ENCODE measurements at places on chromosomes 13 and 19.

- no peak for DNase-seq
Observed at GRCh38 chr13:106132216-106132615, 403.2 kb downstream of the EFNB2 start.

DNA sequence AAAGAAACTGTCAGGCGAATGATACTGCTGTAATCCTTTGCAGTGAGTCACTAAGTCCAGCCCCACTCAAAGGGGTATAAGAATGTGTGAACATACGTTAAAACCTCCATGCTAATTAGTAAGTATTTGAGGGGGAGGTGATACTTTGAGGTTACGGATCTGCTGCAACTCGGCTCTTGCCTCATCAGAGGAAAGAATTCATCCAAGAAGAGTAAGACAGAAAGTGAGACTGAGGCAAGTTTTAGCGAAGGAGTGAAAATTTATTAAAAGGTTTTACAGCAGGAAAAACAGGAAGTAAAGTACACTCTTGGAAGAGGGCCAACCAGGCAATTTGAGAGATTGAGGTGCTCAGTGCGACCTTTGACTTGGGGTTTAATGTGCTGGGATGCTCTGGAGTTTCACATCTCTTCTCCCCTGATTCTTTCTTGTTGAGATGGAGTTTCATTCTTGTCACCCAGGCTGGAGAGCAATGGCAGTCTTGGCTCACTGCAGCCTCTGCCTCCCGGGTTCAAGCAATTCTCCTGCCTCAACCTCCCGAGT, 9.8 kb downstream of the CLEC4M start:
- DNase-seq, result peak; percentile 12

DNA sequence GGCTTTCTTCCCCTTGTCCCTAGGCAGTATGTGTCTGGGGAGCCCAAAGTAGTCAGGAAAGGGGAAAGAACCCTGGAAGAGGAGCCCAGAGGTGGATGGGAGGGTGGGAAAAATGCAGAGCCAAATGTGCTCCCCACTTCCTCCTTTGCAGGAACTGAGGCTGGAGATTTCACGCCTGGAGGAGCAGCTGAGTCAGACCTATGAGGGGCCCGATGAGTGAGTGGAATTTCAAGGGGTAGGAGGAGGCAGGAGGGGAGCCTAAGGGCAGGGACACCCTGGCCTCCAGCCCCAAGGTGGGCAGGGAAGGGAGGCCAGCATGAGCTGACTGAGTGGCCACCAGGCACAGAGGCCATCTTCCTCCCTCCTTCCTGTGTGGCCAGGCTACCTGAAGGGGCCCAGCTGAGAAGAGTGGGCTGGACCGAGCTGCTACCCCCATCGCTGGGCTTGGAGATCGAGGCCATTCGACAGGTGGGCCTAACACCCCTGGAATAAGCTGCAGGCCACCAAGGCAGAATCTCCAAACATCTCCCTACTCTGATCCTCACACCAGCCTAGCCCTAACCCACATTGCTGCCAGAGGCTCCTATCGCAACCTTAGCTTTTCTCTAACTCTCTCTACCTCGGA, 14.3 kb downstream of the PTH2 start:
- no peak for DNase-seq

DNA sequence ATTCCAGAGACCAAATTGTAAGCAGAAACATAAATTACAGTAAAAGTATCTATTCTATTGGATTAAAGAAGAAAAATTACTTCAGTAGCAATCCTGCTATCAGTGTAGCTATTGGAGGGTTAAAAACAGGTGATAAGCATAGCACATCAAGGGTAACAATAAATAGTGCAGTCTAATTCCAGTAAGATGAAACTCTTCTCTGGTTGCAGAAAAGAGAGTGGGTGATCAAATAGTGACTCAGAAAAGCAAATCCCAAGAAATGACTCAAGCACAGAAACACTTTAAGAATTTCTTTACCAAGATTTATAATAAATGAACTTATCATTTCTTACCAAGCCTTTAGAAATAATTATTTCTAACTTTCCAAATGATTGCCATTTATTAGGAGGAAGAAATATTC, 135.7 kb downstream of the LMO7 start:
- DNase-seq, result peak; percentile 83

GRCh38 chr13:86080340-86080995, 281.2 kb upstream of the SLITRK6 start:
- no peak for DNase-seq

- no peak for DNase-seq
Observed at GRCh38 chr13:24648983-24649687, 31.1 kb upstream of the ATP12A start.

DNA sequence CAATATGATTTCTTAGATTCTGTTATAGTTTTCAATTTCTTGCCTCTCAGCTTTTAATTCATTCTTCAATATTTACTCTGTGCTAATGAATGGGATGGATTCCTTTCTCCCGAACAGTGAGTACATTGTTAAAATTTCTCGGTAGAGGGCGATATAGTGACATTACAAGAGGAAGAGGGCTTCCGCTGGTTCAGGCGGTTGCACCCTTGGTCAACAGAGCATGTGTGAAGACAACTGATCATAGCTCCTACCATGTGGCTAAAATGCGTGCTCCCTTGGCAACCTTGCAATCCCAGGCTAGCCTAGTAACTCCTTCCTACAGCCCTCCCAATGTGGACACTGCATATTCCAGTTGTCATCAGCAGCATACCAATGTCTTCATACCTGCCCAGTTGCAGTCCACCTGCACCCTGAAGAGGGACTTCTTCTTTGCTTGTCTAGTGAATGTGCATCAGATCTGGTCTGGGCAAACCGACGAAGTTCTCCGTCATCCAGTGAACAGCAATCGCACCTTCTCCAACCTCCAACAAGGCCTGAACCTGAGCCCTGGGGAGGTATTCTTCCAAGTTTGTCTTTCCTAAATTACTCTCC, 653.0 kb upstream of the GPC6 start:
- peak; percentile 4 for DNase-seq

DNA sequence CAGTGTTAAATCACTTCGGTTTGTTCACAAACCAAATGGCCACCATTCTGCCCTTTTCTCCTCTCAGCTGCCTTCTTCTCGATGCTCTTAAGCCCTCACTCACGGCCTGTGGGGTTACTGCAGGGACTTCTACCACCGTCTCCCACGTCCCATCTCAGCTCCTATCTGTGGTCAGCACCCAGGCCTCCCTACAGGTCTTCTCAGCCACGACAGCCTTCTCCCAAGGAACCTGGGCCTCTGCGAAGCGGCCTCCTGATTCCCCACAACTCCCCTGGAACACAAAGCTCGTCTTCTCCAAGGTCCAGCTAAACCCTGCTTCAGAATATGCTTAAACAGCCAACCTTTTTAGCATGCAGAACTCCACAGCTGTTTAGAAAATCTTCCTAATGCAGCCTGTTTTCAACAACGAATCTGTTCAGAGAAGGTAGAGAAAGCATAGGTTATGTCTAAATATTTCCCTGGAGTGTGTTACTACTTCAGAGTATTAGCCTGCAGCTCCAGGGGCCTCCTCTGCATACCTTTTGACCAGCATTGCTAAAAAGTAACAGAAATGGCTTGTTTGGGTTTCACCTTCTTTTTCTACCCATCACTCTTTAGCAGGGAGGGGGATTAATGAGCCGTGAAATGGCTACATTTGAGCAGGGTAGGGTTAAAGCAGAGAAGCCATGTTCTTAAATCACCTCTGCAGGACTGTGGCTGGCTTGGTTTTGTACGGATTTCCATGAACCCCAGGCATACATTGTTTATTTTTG, 104.0 kb downstream of the COL4A2 start:
- no peak for DNase-seq

DNA sequence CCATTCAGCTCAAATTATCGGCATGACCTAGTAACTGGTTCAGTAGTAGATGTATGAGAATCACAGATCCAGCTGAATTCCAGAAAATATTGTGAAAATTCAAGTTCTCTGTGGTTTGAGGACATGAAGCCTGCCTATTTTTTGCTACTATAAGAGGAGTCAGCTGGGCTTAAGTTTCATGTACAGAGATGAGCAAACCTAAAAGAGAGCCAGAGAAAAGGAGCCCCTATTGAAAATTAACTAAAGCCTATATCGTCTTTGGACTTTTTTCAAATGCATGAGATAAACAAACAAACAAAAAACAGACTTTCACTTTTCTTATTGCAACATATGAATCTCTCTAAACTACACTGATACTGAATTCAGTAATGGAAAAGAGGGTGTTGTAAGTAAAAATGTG, 106.8 kb upstream of the SPRY2 start:
- no peak for DNase-seq

DNA sequence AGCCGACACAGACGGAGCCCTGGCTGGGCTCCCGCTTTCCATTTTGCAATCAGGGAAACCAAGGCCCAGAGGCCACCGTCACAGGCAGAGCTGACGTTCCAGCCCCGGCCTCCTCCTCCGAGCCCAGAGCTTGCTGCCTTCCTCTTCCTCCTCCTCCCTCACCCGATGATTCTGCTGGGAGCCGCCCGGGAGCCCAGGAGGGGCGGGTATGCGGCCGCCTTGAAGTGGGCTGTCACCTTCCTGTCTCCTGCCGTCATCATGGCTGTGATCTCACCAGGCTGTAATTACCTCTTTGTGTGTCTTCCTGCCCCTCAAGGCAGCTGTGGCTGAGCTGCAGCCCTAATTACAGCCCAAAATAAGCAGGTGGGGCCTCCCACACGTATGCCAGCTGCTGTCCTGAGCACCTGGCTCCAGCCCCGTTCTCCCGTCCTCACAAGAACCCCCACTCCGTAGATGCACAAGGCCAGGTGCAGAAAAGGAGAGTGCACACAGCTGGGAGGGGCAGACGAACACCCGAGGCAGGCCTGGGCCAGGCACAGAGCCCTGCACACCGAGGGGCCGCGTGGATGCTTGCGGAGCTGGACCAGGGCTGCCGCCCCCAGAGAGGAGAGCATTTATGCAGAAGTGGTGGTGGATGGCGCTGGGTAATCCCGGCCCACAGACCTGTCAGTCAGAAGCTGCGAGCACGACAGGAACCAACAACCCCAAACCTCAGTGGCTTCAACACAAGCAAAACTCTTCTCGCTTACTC, 4.0 kb downstream of the TPGS1 start:
- no peak for DNase-seq

DNA sequence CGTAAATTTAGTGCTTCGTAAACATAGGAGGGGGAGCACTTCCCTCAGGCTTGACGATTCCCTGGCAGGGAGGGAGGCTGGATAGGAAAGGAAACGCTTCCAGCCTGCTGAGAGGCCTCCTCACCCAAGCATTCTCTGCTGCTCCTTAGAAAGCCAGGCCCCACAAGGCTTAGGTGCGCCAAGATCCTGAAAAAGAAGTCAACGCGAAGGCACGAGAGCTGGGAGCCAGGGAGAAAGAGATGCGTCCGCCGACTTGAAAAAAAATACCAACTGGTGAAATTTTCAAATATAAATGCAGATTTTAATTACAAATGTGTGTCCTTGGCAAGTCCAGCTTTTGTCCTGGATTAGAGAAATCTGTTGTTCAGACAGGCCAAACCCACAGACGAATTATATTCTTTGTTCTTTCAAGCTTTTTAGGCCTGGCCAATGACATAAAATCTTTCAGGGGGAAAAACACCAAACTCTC, 64.0 kb downstream of the ALOX5AP start:
- no peak for DNase-seq

DNA sequence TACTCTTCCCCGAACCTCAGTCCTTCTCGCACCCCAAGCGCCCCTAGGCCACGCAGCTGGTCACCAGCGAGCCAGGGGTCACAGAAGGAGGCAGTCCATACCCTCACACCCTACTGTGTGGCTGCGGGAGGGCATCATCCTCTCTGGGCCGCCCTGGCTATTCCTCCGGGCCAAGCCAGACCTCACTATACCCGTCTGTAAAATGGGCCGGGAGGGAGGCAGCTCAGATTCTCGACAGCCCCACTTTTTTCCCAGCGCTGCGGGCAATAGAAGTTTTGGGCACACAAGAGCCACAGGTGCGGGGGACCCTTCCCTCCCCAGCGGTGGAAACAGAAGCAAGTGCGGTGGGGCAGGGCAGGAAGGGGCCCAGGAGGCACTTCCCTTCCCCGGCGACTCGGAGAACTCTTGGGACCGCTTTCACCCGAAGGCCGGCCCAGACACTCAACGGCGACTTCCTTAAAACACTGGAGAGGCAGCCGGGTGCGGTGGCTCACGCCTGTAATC, 5.6 kb upstream of the ARRDC2 start:
- DNase-seq, result no peak

DNA sequence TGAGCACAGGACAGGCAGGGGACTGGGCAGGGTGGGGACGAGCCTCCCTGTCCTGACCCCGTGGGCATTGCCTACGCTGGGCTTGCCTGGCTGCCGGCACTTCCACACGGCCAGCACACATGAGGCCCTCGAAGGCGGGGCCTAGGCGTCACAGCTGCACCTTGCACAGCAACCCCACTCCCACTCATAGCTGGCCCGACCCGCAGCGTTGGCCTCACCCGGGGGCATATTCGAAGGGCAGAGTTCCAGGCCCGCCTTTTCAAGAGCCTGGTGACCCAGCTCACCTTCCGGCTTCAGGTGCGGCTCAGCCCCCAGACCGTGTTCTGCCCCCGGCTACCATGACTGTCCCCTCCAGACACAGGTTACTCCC, 16.9 kb upstream of the PROZ start:
- no peak for DNase-seq

DNA sequence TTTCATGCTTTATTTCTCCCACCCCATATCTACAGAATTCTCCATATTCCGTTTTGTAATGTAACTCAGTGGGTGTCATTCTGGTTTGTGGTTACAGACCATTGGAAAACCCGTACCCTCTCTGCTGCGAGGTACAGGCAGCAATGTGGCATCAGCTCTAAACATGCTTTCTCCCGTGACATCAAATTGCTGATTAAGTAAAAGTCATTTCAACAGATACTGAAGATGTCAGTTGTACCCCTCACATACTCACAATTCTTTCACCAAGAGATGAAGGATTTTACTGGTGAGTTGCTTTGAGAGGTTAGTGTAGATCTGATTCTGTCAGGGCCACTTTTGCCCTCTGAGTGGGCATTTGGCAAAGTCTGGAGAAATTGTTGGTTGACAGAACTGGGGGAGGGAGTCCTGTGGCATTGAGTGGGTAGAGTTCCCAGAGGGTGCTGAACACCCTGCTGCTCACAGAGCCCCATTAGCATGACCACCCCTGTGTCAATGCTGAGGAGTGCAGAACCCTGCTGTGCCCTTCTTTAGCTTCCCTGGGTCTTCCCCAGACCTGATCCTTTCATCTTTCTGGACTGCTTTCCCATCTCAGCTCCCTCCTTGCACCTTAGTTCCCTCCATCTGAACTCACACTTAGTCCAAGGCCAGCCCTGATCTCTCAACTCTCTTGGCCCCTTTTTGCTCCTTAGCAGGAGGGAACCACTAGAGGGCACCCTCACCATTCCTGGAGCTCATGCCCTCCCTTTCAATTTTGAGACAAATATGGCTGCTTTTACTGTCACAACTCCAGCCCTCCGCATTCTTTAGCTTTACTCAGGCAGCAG, 39.9 kb upstream of the CEACAM8 start:
- DNase-seq, result peak; percentile 58

DNA sequence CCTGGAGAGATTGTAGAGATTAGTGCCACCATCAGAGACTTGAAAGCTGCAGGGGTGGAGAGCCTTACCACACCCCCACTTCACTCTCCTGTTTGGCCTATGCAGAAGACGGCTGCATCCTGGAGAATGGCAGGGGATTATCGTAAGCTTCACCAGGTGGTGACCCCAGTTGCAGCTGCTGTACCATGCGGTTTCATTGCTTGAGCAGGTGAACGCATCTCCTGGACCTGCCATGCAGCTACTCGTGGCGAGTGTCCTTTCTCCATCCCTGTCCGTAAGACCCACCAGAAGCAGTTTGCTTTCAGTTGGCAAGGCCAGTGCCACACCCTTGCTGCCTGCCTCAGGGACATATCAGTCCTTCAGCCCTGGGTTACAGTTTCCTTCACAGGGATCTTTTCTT, 21.2 kb downstream of the PPP5C start:
- no peak for DNase-seq
